T47D (cell line): ENCODE measurements at places on chromosomes 13 and 19.

DNA sequence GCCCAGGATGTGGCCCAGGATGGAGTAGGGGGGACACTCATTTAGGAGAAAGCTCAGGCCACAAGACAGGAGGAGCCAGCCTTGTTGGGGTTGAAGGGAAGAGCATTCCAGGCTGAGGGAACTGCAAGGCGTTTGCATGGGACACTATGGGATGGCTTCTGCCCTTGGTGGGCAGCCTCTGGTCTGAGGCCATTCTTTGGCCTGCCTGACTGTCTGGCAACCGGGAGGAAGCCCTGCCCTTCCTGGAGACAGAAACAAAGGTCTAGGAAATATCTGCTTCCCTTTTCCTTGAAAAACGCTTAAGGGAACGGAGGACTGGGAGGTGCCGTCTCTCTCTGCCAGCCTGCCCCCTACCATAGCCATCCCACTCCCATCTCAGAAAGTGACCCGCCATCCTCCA lies 2.8 kb upstream of the ICAM1 start:
- DNase-seq, result no peak

DNA sequence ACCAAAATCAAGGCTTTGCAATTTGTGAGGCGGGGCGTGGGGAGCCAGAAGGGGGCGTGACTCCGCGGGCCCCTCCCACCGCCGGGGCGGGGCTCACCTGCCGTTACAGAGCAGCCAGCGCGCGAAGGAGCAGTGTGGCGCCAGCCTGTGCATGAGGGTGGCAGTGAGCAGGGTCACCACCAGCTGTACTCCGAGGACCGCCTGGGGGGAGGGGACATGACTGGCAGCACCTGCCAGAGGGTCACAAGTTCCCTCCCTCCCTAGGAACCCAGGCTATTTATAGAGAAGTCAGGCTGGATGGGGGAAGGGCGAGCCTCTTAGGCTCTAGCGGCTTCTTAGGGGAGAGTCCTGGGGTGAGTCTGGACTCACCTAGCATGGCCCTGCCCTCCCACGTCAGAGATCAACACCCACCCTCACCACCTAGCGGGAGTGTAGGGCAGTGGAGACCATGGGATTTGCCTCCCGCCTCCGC lies 3.6 kb downstream of the TMEM161A start:
- DNase-seq, result no peak

DNA sequence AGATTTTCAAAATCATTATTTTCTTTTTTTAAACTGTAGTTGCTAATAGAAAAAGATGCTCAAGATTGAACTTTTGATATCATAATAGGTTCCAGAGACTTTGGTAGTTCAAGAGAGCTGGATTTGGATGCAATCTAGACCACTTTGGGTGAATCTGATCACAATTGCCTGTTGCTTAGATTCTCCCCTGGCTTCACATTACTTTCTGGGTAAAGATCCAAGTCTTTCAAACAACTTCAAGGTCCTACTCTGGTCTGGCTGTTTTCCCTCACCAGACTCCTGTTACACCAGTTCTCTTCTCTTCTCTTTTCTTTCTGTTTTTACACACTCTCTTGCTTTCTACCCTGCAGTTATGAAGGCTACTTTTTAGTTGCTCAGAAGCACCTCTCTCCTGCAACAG lies 7.4 kb upstream of the SPRY2 start:
- DNase-seq, result no peak

GRCh38 chr13:42017264-42017663 lies 31.2 kb upstream of the DGKH start:
- DNase-seq, result no peak

DNA sequence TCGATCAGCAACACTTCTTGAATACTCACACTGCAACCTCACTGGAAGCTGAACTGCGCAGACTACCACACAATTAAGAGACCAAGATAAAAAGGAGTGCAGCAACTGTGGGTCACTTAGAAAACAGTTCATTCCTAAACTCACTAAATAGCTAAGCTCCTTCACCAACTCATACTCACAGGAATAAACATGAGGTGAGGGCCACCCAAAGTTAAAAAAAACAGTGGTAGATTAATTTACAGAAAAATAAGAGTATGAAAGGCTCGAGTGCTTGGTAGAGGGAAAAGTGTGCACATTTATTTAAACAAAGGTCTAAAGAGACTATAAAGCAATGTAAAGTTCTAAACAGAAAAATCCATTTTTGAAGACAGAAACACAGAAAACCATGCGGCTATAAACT lies 7.6 kb downstream of the ANKRD10 start:
- no peak for DNase-seq
